ENCODE measurements at places on chromosomes 4 and X.
A peak's percentile ranks its signal among the peaks of the same experiment; 100 is the strongest.

DNA sequence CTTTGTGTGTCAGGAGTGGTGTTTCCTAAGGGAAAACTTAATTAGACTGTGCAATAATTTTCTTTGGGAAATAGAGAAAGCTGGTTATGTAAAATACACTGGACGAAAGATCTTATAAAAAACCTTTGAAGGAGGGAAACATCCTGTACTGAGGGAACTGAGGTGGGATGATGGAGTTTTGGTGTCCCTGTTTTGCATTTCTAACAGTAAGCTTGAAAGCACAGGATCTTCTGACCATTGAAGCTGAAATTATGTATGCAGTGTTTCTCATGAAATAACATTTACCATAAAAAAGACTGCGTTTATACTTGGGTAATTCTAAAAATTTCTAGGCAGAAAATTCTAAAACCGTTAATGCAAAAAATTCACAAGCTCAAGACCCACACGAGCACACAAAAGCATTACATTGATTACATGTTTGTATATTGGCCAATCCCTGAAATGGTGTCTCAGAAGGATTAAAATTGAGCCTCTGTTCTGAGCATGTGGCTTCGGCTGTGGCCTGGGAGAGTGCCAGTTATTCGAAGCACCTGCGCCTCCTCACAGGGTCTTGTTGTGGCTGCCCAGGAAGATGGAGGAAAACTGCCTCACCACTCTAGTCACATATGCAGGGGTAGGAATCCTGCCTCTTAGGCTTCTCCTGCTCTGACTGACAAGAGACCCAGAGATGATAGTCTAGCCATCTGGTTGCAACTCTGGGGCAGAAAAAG, 49.5 kb downstream of the JADE3 start:
- DNase-seq: no peak

GRCh38 chrX:42219231-42219630, 295.9 kb upstream of the CASK start:
- DNase-seq: no peak

- peak; percentile 16 for DNase-seq
These were observed 37.3 kb downstream of the ACOX3 start for GRCh38 chr4:8403173-8403753.

DNA sequence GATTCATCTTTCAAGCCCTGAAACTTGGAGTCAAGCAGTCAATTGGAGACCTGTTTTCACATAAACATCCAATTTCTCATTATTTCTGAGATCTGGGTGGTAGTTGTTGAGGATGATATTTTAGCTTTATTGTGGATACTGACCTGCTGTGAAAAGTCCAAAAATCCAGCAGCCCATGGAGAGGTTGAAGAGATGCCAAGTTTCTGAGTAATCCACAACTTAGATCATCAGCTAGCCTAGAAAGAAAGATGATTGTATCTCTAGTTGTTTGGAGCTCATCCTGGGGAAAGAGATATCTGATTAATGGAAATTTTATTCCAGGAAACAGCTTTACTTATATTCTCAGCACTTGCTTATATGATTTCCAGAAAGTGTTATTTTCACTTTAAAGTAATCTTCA, 48.6 kb upstream of the DCX start:
- DNase-seq: no peak

DNA sequence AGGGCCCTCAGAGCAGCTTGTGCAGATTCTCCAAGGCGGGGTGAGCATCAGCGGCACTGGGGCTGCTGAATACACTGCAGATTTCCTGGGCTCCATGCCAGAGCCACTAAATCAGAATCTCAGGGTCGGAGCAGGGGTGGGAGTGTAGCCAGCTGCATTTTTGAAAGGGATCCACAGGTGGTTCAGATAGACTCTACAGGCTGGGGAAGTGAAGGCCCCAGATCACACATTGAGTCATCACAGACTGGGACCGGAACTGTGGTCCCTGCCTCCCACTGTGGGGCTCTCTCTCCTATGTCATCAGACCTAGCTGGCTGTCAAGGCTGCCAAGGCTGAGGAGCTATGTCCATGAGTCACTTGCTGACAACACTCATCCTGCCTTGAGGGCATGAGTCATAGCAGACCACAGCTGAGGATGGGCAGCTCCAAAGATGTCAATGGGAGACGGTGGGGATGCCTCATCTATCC, 162.3 kb upstream of the MAMLD1 start:
- DNase-seq: no peak

DNA sequence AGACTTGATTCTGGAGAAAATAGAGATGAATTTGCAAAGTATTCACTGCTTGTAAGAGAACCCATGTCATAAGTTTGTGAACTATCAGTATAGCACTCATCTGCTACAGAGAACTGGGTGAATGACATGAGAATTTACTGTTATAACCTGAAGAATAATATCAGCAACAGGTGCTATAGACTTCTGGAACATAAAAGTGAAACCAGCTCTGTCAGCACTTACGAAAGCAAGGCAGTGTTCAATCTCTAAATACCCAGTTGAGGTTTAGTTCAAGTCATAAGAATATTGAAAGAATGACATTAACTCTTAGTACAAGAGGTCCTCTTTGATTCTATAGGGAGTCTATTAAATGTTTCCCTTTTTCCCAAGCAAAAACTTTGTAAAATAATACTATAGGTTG, 232.9 kb upstream of the ANKRD50 start:
- DNase-seq: no peak

GRCh38 chr4:13710246-13710885, 82.8 kb upstream of the BOD1L1 start:
- DNase-seq: no peak

DNA sequence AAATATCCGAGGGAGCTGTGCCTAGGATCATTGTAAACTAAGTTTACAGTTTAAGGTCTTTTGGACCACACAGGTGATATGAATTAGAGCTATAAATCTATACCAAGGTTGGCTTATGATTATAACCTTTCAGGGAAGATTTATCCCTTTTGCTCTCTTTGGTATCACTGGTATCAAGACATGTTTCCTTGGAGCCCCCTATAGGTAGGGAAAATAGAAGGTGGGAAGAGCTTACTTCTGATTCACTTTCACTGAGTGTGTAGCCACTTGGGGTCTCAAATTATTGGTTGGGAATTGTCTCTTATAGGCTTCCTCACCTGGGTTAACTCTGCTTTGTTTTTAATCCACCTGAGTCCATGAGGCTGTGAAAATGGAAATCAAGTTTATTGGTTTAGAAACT, 262.1 kb upstream of the NR3C2 start:
- no peak for DNase-seq

- DNase-seq: no peak
These were observed 857.2 kb downstream of the RPA4 start for GRCh38 chrX:97740886-97741285.

GRCh38 chrX:151711787-151712186, 4.0 kb upstream of the FATE1 start:
- no peak for DNase-seq

- DNase-seq: no peak
These were observed 48.5 kb downstream of the SMAD1 start for GRCh38 chr4:145530189-145530588.

GRCh38 chr4:158111241-158111640, 61.6 kb downstream of the GASK1B start:
- no peak for DNase-seq

DNA sequence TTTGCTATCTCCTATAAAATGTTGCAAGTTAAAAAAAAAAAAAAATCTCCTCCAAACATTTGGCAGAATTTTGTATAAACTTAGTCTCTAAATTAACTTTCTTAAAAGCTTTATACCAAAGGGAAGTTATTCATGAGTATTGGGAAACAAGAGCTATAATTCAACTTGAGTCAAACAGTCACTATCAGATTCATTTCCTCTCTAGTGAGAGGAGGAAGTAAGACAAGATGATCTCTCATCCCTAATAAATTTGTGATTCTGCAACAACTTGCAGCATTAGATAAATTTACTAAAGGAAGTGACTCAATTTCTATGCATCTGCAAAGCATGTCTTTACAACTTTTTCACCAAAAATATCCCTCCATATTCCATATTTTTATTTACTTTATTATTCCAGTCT, 135.4 kb upstream of the GNPDA2 start:
- DNase-seq: no peak

DNA sequence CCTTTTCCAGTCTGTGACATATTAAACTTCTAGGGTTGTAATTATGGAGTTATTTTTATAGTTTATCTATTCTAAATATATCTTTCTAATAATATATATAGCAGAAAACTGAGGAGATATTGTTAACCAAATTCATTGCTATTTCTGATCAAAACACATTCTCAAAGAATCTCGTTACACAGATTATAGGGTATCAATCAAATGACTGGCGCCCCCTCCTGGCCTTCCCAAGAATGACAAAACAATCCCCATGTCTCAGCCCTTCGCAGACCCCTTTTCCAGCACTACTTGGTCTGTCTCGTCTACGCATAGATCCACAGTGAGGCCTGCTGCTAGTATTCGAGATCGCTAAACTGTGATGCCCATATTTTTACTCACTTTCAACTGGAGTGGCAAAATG, 209.3 kb downstream of the GPC3 start:
- peak; percentile 9 for DNase-seq

- DNase-seq: peak; percentile 28
These were observed 85.5 kb downstream of the STARD8 start for GRCh38 chrX:68732906-68733493.

GRCh38 chr4:182224192-182224850, 18.9 kb upstream of the TENM3 start:
- DNase-seq: no peak

- DNase-seq: no peak
These were observed 10.0 kb upstream of the HAND2 start for GRCh38 chr4:173539986-173540385.

DNA sequence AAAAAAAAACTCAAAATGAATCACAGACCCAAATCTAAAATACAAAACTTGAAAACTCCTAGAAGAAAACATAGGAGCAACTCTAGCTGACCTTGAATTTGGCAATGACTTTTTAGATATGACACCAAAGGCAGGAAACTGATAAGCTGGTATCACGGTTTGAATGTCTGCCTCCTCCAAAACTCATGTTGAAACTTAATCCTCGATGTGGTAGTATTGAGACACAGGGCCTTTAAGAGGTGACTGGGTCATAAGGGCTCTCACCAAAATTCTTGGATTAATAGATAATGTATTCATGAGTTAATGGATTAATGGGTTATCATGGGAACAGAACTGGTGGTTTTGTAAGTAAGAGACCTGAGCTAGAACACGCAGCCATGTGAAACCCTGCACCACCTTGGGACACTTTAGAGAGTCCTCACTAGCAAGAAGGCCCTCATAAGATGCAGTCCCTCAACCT, 40.5 kb downstream of the FRYL start:
- no peak for DNase-seq

Measured in activated CD4-positive, alpha-beta T cell treated with anti-CD3 and anti-CD28 coated beads for 1 hour (primary cell).